Left ventricle myocardium inferior (tissue), 1 donor: ENCODE measurements at places on chromosomes 3 and 15.

- DNase-seq, result no peak
Observed at GRCh38 chr3:55673764-55674163, 186.7 kb upstream of the WNT5A start.

GRCh38 chr15:70584838-70585706 lies 178.3 kb downstream of the UACA start:
- DNase-seq, result no peak

DNA sequence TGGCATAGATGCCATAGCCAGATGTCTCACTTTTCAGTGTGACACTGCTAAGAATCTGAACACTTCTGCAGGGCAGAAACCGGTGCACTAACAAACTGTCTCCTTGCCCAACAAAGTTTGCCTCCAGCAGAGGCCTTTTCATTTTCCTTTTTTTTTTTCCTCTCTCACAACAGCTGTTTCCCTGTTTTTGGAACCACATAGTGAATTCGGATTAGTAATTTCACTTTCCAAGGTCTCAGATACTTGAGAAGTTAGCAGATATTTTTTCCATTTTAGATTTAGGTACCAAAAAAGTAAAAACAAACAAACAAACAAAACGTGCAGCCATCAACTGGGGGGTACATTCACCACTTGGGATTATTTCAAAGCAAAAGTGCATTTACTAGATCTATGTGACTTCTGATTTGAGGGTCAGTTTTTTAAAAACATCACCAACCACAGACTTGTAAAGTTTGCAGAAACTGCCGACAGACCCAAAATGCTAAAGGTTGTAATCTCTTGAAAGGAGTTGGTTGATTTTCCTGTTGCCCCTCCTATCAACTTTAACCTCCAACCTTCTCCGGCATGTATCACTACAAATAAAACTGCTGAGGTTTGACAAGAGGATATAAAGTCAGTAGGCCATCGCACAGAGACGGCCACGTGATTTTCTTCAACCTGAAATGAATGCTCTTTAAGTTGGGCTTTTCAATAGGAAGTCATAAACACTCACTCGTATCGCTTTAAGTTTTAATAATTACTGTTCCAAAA lies 169.1 kb downstream of the CDIN1 start:
- DNase-seq, result no peak

DNA sequence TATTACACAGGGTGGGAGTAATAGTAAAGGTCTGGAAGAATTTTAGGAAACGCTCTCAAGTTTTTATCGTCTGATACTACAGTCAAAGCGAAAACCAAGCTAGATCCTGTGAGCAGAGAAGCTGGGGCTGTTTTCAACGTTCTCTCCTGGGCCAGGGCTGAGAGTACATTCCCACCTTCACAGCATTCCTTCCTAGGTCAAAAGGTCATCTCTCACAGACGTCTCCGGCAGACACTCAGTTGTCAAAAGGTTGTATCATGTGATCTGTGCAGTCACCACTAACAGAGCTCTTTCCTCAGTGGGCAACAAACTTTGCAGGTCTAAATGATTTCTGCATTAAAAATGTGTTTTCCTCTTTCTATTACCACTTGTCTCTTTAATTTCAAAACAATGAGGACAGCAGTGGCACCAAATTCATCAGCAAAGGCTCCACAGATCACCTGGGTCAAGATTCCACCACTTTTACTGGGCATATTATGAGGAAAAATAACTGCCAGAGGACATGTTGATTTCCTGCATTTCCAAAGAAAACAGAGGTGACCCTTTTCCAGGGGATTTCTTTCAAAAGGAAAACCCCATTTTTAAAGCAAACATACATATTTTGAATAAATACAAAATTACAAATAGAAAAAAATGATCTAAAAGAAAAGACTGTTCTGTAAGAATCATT lies 41.9 kb downstream of the MEIS2 start:
- no peak for DNase-seq

- DNase-seq, result no peak
Observed at GRCh38 chr3:4821975-4822374, 157.3 kb upstream of the BHLHE40 start.
